ENCODE measurements at places on chromosomes 7 and 10.

- DNase-seq, result no peak
Observed at GRCh38 chr10:123621492-123621891, 44.7 kb upstream of the GPR26 start.

DNA sequence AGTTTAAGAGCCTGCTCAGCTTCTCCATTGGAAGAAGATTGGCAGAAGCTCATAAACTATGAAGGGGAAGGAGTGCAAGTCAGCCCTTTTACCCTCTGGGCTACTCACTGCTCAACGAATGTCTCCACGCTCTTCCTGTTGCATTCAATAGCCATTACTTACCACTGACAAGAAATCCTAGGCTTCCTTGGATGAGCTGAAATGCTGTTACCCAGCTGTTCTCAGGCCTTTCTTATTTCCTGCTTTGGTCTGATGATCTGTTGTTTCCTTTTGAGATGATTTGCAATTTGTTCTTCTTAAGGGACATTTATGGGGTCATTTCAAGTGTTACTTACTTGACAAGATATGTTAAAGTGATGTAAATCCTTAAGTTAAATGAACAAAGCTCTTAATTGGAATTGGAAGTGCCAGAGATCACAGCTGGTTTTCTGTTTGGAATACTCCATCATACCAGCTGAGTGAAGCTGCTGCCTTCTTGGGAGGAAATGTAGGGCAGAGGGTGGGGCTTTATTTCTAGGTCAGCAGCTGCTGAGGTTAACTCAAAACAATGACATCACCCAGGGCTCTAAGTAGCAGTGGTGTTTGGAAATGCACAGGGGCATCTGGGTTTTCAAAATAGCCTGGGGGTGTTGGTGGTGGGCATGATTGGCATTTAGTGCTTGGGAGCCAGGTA, 170.0 kb downstream of the PRKCQ start:
- DNase-seq, result no peak

DNA sequence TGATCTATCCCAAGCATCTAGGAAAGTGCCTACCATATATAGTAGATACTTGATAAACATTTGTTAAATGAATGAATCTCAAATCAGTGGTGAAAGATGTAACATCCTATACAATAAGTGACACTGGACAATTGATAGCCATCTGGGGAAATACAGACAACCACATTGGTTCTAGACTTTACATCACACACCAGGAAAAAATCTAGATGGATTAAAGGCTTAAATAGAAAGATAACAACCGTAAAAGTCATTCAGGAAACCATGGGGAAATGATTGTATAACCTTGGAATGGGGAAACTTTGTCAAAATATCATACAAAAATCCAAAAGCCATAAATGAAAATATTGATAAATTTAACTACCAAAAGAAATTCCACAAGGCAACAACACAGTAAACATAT, 7.0 kb upstream of the GARIN1A start:
- DNase-seq, result no peak

- no peak for DNase-seq
Observed at GRCh38 chr7:2006231-2006771, 226.4 kb downstream of the MAD1L1 start.

GRCh38 chr7:165661-166337, 26.6 kb upstream of the FAM20C start:
- no peak for DNase-seq

GRCh38 chr10:64067009-64067606, 545.9 kb downstream of the REEP3 start:
- DNase-seq, result no peak

Data from stimulated activated CD4-positive, alpha-beta T cell treated with anti-CD3 and anti-CD28 coated beads, Interleukin-2, amount 100 ng/mL, for 48 hours (primary cell).